ENCODE measurements at places on chromosomes 13 and 19.

DNA sequence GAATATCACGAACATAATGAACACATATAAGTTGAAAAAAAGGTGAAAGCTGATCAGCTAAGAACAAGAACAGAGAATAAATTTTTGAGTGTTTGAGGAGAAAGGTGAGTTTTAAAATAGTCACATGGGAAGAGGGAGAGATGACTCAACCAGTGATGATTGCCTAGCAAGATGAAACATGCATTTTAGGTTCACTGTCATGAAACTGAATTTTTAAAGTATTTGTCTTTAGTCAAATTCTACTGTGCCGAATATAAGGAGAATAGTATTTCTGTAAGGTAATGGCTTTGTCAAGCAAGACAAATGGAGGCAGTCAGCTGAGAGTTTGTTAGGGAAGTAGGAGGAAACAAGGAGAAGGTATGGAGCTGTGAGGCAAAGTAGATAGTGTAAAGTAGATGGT, 2557.4 kb downstream of the PCDH9 start:
- no peak for DNase-seq

- peak; percentile 27 for DNase-seq
Measured at GRCh38 chr13:30870049-30870884, 35.8 kb upstream of the MEDAG start.

DNA sequence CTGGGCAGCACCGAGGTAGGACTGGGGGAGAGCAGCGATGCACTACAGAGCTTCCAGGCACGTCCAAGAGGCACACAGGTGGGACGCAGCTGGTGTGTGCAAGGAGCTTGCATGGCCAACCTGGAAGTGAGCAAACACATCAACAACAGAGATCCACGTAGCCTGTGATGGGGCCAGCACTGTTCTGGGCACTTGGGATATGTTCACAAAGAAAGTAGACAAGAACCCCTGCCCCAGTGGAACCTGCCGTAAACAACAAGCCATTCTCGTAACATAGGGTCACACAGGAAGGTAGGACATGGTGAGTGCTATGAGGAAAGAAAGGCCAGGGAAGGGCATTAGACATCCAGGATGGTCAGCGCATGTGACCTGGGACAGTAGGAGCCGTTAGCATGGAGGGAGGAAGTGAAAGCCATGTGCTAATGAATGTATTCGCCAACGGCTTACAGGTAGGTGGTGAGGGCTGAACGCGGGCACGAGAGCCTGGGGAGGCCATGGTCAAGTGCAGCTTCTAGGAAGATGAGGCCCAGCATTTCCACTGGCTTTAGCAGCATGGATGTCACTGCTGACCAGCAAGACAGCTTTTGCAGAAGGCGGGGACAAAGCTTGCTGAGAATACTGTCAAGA, 105.5 kb downstream of the TEX26 start:
- no peak for DNase-seq

- no peak for DNase-seq
Measured at GRCh38 chr13:111456452-111457230, 136.2 kb downstream of the TEX29 start.

- DNase-seq: no peak
Measured at GRCh38 chr19:49413348-49413747, 9.9 kb downstream of the PTH2 start.

DNA sequence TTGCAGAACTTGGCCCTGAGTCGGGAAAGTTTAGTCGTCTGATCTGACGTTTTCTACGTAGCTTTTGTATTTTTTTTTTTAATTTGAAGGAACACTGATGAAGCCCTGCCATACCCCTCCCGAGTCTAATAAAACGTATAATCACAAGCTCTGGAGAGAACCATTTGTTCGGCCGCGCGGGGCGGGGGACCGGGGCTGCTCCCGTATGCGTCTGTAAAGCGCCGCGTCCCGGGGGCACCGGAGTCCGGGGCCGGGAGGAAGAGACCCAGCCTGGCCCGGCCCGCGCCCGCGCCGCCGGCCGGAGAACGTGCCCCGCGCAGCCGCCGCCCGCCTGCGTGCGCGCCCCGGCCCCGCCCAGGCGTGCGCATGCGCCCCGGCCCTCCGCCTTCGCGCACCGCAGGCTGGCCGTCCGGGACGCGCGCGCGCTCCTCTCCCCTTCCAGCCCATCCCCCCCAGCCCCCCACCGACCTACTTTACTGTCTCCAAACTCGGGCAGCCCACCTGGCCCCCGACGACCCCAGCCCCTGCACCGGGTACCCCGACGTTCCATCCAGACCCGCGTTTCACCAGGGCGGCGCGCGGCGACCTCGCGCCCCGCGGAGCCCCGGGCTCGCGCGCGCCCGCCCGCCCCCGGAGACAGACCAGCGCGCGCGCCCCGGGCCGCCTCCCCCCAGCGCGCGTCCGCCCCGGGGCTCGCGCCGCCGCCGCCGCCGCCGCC, 785 bp upstream of the USF2 start:
- no peak for DNase-seq

DNA sequence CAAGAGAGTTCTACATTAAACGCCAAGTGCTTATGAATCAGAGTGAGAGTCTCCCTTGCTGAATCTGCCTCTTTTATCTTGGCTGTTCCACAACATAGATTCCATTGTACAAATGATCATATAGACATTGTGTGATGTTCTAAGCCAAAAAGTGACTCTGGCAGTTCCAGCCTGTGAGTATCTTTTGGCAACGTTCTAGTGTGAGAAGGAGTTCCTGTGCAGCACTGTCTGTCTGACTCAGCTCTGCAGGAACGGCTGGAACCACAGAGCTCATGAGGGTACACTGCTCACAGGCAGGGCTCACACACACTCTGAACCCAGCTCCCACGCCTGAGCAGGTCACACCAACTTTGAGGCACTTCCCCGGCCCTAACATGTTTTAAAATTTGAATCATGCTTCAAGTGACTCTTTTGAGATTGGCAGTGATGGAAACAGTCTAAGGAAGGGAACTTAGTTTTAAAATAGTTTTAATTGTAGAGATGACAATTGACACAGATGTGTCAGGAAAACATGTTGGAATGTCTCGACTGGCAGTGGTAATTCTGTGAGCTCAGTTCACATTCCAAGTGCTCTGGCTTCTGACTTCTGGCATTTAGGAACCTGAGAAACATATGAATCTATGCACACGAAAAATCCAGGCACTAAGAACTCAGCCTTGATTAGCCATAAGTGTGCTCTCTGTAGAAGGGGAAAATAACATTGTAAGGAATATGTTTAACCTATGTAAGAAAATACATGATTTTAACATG, 272.0 kb downstream of the UQCRFS1 start:
- DNase-seq: no peak

- peak; percentile 19 for DNase-seq
Measured at GRCh38 chr19:58009666-58010301, 7.2 kb upstream of the ZNF606 start.

- no peak for DNase-seq
Measured at GRCh38 chr19:50839712-50840655, 6.6 kb upstream of the KLK15 start.

GRCh38 chr19:10136936-10137335, 17.2 kb upstream of the EIF3G start:
- DNase-seq: no peak

DNA sequence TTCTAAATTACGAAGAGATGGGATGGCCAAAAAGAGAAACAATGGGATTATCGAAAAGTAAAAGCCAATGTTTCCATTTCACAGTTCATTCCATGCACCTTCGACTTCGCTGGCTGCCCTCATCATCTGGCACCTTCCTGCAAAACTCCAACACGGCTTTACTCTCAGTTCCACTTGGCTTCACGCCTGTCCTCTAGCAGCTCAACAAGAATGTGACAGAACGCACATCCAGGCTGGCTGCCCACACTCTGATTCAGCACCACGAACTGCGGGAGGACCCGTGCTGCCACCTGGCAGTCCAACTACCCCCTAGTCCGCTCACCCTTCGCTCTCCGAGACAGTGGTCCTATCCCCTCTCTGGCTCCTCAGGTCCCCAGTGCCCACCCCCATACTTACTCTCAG, 11.7 kb downstream of the ATP7B start:
- DNase-seq: no peak

GRCh38 chr13:34037636-34038540, 219.9 kb downstream of the RFC3 start:
- no peak for DNase-seq

- no peak for DNase-seq
Measured at GRCh38 chr13:95480131-95480545, 72.4 kb upstream of the CLDN10 start.

- no peak for DNase-seq
Measured at GRCh38 chr19:35490364-35490763, at the start of gene KRTDAP. KRTDAP (minus strand) TSS chr19:35490464; CDS start chr19:35490442, 22 bp downstream.

- no peak for DNase-seq
Measured at GRCh38 chr13:110424569-110425443, 117.7 kb downstream of the COL4A2 start.

DNA sequence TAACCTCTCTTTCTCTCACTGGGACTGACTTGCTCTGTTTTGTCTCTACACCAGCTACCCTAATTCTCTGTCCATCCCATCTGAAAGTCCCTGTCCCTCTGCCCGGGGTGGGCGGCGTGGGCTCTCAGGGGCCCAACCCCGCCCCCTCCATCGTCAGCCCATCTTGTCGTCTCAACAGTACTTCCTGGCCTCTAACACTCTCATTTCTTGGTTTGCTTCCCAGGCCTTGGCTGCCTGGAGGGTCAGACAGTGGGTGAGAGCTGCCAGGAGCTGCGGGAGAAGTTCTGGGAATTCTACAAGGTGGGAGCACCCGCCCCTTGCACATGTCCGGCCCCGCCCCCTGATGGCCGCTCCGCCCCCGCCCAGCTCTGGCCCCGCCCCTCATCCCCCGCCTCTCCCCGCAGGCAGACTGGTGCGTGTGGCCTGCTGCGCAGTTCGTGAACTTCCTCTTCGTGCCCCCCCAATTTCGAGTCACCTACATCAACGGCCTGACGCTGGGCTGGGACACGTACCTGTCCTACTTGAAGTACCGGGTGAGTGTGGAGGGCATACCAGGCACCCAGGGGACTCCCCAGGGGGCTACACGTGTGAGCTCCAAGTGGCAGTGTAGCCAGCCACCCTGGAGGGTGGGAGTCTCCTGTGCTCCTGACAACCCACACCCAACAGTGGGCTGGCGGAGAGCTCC, 1.7 kb downstream of the MPV17L2 start:
- DNase-seq: no peak

- DNase-seq: no peak
Measured at GRCh38 chr19:54877471-54877870, 3.4 kb downstream of the FCAR start.

GRCh38 chr13:89784161-89784809, 1563.2 kb upstream of the MIR17HG start:
- DNase-seq: no peak

DNA sequence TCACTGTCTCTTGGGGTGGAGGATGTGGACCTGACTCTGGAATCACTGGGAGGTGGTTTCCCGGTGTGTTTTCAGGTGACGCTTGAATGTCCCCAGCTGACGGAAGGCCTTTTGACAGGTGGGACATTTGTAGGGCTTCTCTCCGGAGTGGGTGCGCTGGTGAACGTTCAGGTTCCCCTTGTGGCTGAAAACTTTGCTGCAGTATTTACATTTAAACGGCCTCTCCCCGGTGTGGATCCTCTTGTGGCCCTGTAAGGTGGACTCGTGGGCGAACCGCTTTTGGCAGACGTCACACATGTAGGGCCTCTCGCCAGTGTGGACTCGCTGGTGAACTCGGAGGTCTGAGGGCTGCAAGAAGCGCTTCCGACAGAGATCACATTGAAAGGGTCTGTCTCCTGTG, 7.8 kb downstream of the ZSCAN5B start:
- no peak for DNase-seq

GRCh38 chr19:52536448-52536800, 9.0 kb downstream of the ZNF808 start:
- DNase-seq: no peak

- peak; percentile 36 for DNase-seq
Measured at GRCh38 chr13:51520524-51520923, 63.7 kb upstream of the WDFY2 start.

GRCh38 chr19:33458171-33458633, 63.4 kb downstream of the PEPD start:
- DNase-seq: no peak

GRCh38 chr13:35162420-35162819, 220.3 kb downstream of the NBEA start:
- no peak for DNase-seq

DNA sequence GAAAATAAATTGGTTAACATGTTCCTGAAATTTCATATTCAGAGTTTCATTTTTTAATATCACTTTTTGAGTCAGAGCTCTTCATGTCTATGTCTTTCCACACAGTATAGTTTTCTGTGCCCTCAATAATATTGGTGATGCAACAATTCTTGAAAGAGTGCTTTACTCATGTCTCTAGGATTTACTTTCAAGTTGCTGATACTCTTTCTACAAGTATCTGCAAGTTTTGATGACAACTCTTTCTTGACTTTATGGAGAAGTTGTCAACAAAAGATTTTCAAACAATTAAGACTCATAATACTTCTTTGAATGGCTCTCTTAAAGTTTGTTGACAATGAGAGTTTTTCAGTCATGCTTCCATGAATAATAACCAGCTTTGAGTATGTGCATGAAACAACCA, 561.7 kb downstream of the DIAPH3 start:
- DNase-seq: no peak

- DNase-seq: no peak
Measured at GRCh38 chr13:21797736-21798135, 126.9 kb downstream of the FGF9 start.

- no peak for DNase-seq
Measured at GRCh38 chr13:61144834-61145593, 270.6 kb downstream of the PCDH20 start.

- no peak for DNase-seq
Measured at GRCh38 chr13:97567510-97568243, 133.7 kb downstream of the RAP2A start.

DNA sequence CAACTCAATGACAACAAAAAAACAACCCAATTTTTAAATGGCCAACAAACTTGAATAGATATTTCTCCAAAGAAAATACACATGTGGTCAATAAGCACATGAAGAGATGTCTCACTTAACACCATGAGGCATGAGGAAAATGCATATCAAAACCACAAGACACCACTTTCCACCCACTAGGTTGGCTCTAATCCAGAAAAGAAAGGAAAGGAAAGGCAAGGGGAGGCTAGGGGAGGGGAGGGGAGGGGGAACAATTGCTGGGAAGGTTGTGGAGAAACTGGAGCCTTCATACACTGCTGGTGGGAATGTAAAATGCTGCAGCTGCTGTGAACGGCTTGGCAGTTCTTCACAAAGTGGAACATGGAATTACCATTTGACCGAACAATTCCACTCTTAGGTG, 854.3 kb downstream of the UQCRFS1 start:
- DNase-seq: no peak

GRCh38 chr19:11848200-11848593, 329 bp upstream of the ZNF439 start:
- DNase-seq: no peak

GRCh38 chr19:10764340-10764894, 46.5 kb downstream of the DNM2 start:
- no peak for DNase-seq

DNA sequence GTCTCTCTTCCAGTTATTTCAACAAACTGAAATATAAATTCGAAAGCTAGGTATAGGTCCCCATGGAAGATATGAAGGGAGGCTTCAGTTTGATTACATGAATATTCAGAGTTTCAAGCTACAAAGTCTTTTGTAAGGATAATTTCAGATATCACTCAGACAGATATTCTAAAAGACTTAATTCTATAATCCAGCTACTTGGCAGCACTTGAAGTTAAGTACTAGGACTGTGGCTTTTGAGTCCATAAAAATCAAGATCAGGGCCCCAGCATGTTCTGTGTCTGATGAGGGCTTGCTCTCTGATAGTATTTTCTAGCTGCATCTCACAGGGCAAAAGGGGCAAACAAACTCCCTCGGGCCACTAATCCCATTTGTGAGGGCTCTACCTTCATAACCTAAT, 160.6 kb upstream of the IRS2 start:
- DNase-seq: no peak

All from NCI-H1694 (cell line).